Hepatocyte (in vitro differentiated cells): ENCODE measurements at places on chromosomes 1 and 21. TPM values are rescaled to one million over a fixed set of nuclear protein-coding genes. Genes with fewer than 3 reads are reported as not detected.

- no peak for DNase-seq
These were observed 602.9 kb downstream of the NPHP4 start for GRCh38 chr1:5389101-5389885.

DNA sequence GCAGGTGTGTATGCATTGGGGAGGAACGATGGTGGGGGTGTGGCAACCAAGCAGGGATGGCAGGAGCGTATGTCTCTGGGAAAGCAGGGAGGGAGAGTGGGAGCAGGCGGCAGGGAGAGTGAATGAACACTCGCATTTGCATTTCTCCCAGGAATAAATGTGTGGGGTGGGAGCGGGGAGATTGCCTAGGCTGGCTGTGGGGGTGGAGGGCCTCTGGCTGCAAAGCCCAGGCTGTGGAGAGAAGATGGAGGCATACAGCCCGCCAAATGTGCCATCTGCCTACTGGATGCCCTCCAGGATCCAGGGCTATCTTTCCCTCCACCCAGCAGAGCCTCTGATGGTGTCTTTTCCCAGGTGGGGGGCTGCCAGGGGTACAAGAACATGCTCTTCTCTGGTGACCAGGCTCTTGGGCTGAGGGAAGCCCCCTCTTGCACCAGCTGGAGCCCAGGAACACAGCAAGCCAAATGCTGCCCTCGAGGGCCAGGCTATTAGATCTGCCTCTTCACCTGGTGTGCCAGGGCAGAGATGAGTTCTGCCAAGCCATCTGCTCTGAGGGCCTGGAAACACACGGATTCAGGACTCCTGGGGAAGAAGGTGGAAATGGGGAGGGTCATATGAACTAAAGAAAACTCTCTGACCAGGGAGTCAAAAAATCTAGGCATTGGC, 1.7 kb upstream of the OPTC start:
- DNase-seq, result no peak

GRCh38 chr21:42223826-42224575, 5.1 kb downstream of the ABCG1 start:
- DNase-seq, result no peak

The SMPDL3B gene
- polyA plus RNA-seq, result 11.2 and 16.2 TPM in 2 replicates

The HSD3B1 gene
- 38.3 and 44.8 TPM in 2 replicates for polyA plus RNA-seq

- DNase-seq, result no peak
These were observed 751 bp downstream of the MRPS15 start for GRCh38 chr1:36463463-36463802.

- peak; percentile 90 for DNase-seq
These were observed 200.4 kb downstream of the NRIP1 start for GRCh38 chr21:14864211-14865021.

The CLDN17 gene
- not detected in 2 replicates for polyA plus RNA-seq

- no peak for DNase-seq
These were observed 39.4 kb upstream of the CD55 start for GRCh38 chr1:207282058-207282457.

DNA sequence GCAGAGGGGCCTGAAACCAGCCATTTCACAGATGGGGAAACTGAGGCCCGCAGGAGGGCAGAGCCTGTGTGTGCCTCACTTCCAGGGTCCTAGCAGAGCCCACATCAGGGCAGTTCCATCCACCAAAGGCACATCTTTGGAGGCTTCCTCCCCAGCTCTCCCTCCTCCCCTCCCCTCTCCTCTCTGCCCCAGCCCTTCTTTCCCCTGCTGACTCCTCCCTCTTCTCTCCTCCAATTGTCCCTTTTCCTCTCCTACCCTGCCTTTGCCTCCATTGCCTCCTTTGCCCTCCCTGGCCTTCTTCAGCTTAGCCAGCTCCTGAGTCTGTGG, 56.6 kb downstream of the TMEM53 start:
- no peak for DNase-seq

DNA sequence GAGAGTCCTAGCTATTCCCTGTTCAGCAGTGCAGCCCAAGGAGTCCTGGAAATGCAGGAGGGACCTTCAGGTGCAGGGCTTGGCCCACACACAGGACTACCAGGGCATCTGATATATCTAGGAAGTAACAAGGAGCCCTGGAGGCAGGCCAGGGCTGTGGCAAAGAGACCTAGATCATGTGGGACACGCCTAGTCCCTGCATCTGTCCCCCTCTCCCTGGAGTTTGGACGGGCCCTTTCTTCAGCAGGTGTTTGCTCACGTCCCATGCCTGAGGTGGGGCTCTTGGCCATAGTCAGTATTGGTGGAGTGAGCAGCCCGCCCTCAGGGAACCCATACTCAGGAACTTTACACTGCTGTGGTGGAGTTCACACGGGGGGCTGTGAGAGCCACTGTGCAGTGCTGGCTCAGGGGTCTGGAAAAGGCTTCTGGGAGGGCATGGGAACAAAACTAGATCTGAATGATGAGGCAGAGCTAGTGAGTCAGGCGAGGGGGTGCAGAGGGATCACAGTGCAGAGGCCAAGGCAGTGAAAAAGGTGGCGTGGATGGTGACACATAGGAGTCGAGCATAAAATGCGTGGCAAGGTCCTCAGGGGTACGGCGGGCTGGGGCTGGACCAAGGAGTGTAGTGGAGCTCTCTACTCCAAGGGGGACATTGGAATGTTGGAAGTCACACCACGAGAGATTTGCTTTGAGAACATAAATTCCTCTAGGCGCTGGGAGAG, 25.6 kb downstream of the TMEM53 start:
- no peak for DNase-seq

GRCh38 chr1:234918961-234919761, 209.5 kb downstream of the TOMM20 start:
- DNase-seq, result no peak

The DNASE2B gene
- polyA plus RNA-seq, result 0.32 TPM in 1 of 2 replicates, not detected in the other

GRCh38 chr1:108601708-108602410, 42.0 kb downstream of the EEIG2 start:
- no peak for DNase-seq

The CD2 gene
- polyA plus RNA-seq, result 0.08 and 0.22 TPM in 2 replicates

The RGS1 gene
- 4.0 and 5.6 TPM in 2 replicates for polyA plus RNA-seq

- DNase-seq, result peak; percentile 93
These were observed 32.4 kb upstream of the NFIA start for GRCh38 chr1:61049850-61050540.

- no peak for DNase-seq
These were observed 296.5 kb upstream of the PLXNA2 start for GRCh38 chr1:208540724-208541123.

GRCh38 chr1:147591261-147591891, 50.1 kb downstream of the BCL9 start:
- no peak for DNase-seq

DNA sequence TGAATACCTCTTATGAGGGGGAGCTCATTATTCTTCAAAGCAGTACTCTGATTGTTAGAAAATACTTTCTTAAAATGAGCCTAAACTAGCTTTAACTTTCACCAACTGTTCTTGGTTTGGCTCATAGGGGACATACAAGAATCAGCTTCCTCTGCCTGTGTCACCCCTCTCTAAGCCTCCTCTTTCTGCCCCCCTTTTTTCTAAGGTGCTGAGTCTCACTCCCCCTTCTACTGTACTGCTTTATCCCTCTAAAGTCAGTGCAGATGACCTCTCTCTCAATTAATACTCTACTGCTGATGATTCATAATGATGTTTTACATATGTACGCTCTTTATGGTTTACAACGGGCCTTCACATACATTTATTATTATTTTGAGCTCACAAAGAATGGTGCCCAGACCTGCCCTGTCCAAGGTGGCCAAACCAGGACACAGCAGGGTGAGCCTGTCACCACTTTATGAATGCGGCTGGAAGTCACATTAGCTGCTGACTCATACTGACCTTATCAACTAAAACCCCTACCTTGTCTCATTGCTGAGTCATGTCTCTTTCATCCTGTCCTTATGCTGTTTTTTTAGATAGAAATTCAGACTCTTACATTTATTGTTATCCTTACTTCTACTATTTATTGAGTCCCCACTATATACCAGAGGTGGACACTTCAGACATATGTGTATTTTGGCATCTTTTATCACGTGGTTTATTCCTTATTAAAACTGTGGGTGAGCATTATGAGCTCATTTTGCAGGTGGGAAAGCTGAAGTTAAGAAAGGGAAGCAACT, 126.9 kb downstream of the RNF220 start:
- peak; percentile 39 for DNase-seq

The NBPF4 gene
- polyA plus RNA-seq, result not detected in 2 replicates

GRCh38 chr1:23930861-23931490, 17.8 kb upstream of the CNR2 start:
- DNase-seq, result peak; percentile 57

DNA sequence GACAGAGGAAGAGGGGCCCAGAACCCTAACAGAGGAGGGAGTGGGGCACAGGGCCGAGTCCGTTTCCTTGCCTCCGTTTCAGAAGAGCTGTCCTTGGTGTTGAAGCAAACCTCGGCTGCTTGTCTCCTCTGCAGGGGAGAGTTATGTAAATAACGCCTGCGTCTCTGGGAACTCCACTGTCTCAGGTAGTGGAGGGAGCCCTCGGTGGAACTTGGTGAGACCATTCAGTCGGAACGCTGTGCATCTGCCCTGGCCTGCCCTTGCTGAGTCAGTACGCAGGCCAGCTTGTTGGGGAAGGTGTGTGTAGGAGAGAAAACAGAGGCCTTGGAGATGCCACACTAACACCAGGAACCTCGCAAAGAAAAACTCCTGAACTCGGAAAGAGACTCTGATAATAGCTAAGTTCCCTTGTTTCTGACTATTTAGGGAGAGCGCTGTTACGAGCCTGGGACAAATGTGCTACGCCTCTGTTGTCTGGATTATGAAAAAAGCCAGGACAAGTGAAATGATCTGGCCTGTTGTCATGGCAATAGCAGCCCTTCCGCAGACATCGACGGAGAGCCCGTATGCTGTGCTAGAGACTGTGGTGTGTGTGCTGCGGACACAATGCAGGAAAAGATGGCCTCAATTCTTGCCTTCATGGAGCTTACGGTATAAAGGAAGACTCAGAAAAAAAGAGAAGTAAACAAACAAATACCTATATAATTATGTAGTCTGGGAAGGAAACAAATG, 94.6 kb upstream of the AKT3 start:
- peak; percentile 81 for DNase-seq

The B3GALNT2 gene
- polyA plus RNA-seq, result 8.1 and 15.4 TPM in 2 replicates

The TMEM269 gene
- polyA plus RNA-seq, result 0.12 TPM in 1 of 2 replicates, not detected in the other

The LCE1B gene
- polyA plus RNA-seq, result not detected in 2 replicates

GRCh38 chr1:160547422-160547821, 24.4 kb upstream of the SLAMF6 start:
- DNase-seq, result no peak

The LCE2A gene
- not detected in 2 replicates for polyA plus RNA-seq

GRCh38 chr1:37807220-37807554, 403 bp upstream of the C1orf122 start:
- DNase-seq, result peak; percentile 20

DNA sequence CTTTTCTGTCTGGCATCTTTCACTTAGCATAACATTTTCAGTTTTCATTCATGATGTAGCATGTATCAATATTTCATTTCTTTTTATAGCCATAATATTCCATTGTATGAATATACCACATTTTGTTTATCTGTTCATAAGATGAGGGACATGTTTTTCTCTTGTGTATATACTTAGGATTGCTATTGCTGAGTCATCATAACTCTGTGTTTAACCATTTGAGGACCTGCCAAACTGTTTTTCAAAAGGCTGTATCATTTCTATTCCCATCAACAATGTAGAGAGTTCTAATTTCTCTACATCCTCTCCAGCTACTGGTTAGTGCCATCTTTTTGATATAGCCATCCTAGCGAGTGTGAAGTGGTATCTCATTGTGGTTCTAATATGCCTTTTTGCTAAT, 26.2 kb downstream of the MPZL1 start:
- DNase-seq, result no peak

DNA sequence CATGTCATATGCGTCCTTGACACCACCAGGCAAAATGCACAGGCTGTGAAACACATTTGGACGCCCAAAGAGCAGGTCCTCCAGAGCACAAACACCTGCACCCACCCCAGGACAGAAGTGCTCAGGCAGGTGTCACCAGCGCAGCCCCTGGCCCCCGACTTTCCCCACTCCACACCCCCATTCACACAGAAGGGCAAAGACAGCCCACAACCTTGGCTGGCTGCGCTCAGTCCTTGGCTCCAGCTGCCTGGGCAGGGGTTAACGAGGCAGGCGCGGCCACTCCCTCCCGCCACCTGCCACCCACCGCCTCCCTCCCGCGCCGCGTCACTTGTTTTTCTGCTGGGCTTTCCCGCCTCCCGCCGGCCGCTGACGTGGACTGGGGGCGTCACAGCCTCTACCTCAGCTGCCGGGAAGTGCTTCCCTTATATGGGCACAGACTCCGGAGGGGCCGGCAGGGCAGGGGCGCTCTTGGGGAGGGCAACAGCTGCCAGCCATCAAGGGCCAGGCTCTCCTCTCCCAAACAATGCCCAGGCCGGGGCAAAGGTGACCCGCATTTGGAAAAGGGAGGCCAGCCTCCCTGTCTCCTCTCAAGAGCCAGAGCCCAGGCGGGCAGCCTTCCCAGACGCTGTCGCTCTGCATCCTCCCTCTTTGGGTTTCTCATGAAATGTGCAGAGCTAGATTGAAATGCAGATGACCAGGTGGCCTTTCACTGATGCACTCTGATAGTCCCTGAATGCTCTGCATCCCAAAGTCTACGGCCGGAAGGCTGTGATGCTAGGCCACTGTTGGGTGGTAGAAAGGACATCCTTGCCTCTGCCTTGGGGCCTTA, 14.8 kb upstream of the BTG2 start:
- peak; percentile 97 for DNase-seq

- DNase-seq, result no peak
These were observed 5.5 kb downstream of the MORC3 start for GRCh38 chr21:36325373-36326010.

DNA sequence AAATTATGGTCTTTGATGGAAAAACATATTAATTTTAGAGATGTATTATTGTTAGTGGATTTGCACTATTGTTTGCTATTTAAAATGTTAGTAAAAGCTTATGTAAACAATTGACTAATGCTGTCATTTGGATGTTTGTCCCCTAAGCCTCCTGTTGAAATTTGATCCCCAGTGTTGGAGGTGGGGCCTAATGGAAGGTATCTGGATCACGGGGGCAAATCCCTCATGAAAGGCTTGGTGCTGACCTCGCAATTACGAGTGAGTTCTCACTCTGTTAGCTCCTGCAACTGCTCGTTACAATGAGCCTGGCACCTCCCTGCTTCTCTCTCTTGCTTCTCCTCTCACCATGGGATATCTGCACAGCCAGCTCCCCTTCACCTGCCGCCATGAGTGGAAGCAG, 14.3 kb downstream of the TMEM35B start:
- no peak for DNase-seq

DNA sequence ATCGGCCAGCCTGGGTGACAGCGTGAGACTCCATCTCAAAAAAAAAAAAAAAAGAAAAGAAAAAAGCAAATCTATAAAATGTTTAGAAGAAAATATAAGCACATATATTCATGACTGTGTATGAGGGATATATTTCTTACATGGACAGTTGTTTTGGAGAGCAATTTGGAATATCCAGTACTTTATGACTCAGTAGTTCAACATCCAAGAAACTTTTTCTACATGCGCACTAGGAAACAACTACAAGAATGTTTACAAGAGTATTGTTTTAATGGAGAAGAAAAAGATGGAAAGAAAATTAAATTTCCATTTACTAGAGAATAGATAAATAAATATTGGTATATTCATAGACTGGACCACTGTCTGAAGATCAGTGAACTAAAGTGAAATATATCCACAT, 77.5 kb downstream of the MAST2 start:
- no peak for DNase-seq

The PLCH2 gene
- 1.9 and 3.4 TPM in 2 replicates for polyA plus RNA-seq

The CYP4A22 gene
- polyA plus RNA-seq, result 3.9 and 7.3 TPM in 2 replicates
